ENCODE measurements at places on chromosomes 1 and 21.

DNA sequence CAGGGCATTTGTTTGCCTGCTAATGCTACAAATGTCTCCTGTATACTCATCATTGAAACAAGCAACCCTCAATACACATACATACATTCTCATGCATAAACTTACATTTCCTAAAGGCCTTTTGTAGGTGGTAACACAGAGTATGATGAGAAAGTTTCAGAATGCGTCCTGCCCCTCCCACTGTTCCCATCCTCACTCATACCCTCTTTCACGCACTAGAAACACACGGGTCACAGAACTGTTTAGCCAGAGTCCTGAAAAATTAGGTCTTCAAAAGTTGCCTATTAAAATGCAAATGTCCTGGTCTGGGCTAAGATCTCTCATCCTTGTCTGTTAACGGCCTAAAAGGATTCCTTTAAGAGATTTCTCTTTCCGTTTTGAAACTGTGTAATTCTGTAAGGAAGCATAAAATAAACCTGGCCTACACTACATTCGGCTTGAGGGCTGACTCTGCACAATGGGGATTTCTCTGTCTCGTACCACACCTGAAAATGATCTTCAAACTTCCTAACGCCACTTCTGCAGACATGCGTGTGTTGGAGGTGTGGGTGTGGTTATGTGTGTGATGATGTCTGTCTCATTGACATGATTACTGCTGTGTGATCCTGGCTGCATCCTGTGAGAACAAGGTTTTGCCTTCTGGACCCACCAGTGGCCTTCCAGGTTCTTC is 5.3 kb upstream of the FCER1A start:
- no peak for DNase-seq

DNA sequence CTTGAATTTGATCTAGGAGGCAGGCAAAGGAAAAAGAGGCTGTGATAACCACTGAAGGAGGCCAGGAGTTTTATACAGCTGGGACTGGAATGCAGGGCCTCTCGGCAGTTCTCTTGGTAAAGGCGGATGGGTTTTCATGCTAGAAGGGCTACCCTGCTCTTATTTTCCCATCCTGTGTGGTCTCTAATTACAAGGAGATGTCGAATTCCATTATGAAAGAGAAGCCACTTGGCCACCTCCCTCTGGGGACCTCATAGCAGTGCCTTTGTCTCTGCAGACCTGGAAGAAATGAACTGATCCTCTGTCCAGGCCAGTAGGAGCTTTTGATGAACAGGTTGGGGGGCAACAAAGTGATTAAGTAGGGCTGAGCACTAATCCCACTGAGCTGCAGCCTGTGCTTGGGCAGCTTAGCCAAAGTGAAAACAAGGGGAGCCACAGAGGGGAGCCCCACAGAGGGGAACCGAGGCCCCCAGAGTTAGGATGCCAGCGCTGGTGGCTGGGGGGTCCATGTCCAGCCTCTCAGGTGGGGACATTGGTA is 42.2 kb upstream of the BCAR3 start:
- no peak for DNase-seq

DNA sequence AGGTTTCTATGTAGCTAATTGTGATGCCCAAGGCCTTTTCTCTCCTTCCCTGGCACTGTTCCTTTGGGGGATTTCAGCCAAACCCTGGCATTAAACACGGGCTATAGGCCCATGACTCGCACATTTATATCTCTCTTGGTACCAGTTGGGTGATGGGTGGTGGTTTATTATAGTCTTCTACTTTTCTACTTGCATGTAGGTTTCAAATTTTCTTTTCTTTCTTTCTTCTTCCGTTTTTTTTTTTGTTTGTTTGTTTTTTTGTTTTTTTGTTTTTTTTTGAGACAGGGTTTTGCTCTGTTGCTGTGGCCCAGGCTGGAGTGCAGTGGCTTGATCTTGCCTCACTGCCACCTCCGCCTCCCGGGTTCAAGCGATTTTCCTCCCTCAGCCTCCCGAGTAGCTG is 1.1 kb downstream of the IL10RB start:
- no peak for DNase-seq

DNA sequence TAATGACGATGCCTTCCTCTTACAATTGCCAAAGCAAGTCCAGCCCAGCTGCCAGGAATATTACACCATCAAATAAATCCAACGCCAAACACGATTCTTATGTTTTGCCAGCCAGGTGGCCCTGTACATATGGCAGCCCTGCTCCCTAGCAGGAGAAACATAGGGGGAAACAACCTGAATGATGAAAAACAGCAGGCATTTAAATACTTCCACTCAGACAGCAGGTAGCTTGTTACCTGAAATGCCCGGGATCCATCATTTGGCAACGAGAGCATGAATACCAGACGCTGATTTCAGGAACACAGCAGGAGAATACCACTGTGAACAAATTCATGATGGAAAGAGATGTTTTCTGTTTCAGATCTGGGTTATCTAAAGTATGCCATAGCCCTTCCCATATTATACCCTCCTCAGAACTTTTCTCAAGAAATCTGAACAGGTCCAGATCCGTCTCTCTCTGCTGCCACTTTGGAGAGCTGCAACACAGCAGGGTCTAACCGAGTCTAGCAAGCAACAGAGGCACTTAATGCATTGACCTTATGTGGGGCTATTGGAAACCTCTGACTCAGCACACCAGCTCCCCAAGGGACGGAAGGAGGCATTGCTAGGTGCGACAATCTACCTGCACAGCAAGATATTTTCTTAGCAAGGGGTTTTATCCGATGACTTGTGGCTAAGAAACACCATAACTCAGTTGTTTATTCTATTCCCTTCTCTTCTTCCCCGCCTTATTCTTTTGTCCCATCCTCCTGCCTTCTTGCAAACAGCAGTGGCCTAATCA is 166.3 kb downstream of the BARHL2 start:
- no peak for DNase-seq

- DNase-seq: no peak
Measured at GRCh38 chr21:35357041-35357780, 308.1 kb upstream of the RUNX1 start.
